DMS79 (cell line): ENCODE measurements at places on chromosomes 1 and 21.

DNA sequence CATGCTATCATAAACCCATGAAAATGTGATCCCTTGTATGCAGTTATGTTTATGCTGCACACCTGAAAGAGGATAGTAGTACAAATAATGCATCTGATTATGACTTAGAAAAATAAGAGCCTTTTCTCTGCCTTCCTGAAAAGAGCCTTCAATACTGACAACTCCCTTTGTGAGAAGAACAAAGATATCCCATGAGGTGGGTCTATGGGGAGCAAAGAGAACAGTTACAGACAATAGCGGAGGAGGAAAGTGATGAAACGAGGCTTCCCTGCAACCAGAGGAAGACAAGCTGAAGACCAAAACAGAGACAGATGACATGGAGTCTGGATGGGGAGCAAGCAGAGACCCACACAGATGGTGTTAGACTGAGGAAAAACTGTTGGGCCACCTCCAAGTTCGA lies 598.3 kb upstream of the PLXNA2 start:
- no peak for DNase-seq

- no peak for DNase-seq
Measured at GRCh38 chr1:184866586-184866985, 107.7 kb downstream of the NIBAN1 start.

DNA sequence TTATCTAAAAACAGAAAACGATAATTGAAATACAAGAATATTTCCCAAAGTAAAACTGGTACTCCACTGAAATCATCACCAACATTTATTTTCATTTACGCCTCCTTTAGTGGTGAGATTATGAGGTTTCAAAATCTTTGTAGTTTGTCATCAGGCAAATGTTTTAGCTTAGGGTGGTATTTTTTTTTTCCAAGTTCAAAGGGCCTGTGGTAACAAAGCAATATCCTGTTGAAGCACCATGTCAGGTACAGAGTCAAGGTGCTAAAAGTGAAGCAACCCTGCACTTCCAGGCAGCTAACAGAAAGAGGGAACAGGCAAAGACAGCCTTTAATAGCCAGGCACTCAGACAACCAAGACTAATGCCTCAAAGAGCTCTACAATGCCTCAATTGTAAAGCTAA lies 89.2 kb downstream of the JAK1 start:
- DNase-seq = no peak

- no peak for DNase-seq
Measured at GRCh38 chr1:61447968-61448430, 276.9 kb downstream of the TM2D1 start.

GRCh38 chr1:174160109-174160473 lies 771 bp downstream of the RABGAP1L start:
- DNase-seq = no peak

DNA sequence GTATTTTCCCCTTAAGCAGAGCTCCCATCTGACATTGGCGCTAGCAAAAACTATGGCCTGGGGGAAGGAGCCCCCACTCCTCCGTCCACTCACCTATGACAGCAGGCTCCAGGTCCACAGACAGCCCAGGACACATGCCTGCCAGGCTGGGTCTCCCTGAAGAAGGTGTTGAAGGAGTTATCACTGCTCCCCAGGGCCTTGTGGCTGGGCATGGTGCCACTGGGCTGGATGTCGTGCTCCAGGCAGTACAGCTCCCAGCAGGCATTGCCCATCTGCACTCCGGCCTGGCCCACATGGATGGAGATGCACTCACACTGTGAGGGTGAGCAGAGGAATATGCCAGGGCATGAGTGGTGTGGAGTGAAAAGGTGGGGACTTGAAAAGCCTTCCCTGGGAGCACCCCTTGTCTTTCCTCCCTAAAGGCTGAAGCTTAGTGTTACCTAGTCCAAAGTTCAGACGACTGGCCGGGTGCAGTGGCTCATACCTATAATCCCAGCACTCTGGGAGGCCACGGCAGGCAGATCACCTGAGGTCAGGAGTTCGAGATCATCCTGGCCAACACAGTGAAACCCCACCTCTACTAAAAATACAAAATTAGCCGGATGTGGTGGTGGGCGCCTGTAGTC lies 30.0 kb downstream of the RABIF start:
- DNase-seq = peak; percentile 83

GRCh38 chr1:5896706-5897660 lies 95.2 kb downstream of the NPHP4 start:
- no peak for DNase-seq

- no peak for DNase-seq
Measured at GRCh38 chr1:11384170-11384554, 94.8 kb upstream of the DISP3 start.

DNA sequence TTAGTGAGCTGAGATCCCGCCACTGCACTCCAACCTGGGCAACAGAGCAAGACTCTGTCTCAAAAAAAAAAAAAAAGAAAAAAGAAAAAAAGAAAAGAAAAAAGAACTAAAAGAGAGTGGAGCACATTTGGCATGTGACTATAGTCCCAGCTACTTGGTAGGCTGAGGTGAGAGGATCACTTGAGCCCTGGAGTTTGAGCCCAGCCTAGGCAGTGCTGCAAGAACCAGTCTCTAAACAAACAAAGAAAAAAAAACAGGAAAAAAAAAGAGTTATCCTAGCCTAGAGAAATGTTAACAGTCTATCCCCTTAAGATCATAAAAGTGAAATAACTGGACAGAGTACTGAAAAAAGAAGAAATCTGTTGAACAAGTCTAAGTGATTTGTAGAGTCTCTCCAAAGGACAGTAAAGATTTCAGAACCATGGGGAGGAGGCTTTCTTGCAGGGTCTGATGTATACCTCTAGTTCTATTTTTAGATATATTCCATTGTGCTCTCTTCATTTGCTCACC lies 4.5 kb upstream of the PRDX1 start:
- DNase-seq = no peak

- DNase-seq = no peak
Measured at GRCh38 chr1:234484991-234485739, 6.2 kb upstream of the TARBP1 start.

- peak; percentile 29 for DNase-seq
Measured at GRCh38 chr1:201171063-201172036, 17.1 kb upstream of the TMEM9 start.

GRCh38 chr1:97160818-97161217 lies 439.2 kb downstream of the PTBP2 start:
- no peak for DNase-seq

GRCh38 chr1:198088360-198089071 lies 68.3 kb upstream of the NEK7 start:
- DNase-seq = no peak

DNA sequence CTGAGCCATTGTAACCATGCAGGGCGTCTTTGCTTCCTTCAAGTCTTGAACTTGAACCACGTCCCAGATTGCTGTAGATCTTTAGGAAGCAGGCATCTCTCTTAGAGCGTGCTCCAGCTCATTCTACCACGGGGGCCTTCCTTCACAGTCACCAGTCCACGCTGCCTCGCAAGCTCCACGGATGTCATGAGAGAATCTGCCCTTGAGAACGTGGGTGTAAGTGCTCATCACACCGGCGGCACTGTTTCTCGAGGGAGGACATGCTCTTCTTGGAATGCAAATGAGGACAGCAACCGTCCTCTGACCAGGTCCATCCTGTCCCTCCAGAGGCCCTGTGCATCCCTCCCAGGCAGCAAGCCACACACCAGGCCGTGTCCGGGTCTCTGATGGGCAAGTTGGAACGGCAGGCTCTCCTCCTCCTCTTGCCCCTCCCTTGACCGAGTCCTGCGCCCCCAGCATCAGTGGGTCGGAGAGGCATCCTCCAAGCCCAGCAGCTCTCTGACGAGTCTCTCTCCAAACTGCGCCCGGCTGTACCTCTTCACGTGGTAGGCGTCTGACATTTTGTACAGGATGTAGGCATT lies 103.1 kb downstream of the PGBD5 start:
- DNase-seq = no peak

DNA sequence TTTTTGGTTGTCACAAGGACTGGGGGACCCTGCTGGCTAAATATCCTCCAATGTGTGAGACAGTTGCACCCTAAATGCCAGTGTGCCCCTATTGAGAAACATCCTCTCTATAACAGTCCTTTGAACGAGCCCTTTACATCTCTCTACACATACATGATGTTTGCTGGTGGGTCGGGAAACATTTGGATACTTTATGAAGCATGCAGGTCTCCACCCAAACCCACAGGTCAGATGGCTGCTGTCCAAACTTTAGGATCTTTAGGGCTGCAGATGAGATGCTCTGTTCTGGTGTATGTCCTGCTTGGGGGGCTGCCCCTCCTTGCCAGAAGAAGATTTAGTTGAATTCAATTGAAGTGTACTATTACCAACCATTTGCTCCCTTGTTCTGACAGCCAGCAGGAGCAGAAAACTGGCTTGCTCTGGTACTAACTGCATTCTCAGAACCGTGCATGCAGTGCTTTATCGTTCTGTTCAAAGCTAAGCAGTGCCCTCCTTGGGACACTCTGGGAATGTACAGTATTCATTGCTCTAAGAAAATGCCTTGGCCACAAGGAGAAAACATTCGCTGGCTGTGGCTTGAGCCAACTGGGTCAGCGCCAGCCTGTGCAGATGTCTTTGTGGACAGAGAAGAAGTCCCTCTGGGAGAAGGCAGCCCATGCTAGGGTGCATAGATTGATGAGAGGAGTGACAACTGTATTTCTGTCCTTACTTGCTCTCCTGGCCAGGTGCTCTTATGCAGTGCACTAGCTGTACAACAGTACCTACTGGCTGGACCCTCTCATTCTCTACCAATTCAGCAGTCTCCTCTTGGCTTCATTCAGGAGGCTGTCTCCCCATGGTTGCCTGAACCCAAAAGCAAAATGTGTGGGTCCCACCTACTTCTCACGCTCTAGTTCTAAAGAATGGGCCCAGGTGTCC lies 61.4 kb upstream of the DIRAS3 start:
- DNase-seq = no peak

DNA sequence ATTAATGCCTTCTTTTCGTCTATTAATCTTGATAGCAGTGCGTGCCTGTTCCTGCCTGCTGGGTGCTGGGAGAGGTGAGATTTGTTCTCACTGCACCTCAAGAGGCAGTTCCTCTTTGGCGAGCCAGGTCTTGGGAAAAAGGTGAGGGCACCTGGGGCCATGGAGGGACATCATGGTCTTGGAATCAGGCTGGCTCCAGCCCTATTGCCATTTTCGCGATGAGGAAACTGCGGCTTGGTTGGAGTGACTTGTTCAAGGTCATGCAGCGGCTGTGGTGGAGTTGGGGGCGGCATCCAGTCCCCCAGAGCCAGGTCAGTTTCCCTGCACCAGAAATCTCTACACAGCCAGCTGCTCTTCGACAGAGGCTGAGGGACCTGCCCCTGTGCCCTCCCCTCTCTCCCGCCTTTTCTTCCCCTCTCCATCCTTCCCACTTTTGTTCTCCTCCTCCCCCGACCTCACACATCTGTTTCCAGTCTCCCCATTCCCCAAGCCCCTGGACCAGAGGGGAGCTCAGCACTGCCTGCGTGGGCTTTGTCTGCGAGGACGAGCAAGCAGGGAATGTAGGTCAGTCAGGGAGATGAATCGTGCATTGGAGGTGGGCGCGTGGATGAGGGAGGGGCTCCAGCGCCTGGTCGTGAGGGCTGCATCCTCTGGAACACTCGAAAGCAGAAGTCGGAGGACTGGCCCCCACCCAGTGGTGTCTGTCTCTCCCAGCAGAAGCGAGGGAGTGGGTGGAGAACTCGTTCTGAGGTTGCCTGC lies 135.1 kb downstream of the ACTL8 start:
- DNase-seq = no peak

DNA sequence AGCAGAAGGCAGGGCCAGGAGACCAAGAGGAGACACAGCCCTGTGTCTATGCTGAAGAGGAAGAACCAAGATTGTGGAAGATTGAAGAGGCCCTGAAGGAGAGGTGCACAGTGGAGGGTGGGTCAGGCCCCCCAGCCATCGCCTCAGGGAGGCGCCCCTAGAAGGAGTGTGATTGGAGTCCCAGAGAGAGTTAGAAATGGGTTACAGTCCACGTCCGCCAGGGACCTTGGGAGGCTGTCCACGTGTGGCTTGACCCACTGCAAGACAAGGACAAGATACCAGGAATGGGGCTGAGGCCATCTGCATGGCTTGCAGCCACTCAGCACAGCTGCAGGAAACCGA lies 375.1 kb downstream of the NPHP4 start:
- DNase-seq = no peak

DNA sequence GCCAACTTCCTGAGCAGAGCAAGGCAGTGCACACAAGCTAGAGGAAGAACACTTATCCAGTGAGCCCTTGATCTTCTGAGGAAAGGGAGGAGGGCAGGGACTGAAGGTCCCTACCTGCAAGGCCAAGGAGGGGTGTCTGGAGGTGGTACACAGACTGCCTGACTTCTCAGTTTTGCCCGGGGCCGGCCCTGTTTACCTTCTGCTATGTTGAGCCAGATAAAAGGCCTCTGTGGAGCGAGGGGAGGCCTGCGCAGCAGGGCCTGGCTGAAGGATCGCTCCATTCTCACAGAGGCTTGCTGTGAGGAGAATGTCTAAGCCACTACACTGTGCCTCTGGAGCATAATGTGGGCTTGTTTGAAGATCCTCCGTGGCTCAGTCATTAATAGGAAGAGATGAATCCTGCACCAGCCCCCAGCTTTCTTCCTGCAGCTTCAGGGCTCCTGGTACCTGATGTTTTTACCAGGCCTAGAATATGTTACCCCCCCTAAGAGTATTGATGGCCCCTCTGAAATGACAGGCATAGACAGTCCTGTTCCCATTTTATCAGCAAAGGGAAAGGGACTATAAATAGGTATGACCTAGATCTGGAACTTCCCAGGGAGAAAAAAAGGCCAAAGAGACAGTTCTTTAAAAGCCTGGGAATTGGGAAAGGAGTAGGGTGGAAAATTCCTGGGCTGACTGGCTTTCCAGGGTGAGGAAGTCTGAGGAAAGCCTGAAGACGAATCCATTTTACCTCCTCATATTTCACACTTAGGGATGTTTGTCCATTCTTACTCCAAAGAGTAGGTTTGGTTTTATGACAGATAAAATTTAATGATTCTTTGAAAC lies 4.7 kb downstream of the POGK start:
- DNase-seq = no peak

DNA sequence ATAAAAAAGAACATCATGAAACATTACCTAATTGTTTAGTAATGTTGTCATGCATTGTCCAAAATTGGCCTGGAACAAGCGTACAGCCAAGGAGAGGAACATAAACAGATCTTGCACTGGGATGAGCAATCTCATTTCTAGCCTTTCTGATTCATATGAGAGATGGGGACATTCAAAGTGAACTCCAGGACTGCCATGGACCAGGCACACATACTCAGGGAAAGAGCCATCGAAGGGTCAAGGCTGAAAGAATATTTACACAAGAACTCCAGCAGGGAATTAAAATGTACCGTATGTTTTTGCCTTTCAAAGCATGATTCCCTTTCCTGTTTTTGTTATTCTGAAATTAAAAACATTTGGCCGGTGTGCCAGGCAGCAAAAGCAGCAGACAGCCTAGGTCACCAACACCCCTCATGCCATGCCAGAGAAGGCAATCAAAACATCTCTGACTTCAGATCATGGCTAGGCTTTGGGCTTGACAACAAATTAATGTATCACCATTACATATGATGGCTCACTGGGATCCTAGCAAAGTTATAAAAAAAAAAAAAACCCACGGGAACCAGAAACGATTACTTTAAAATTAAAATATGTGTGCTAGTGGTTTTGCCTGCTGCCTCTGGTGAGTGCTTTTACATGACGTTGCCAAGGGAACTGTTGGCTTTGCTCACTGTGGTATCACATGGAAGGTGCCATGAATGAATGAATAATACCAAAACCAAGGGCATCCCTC lies 159.8 kb downstream of the TGFBR3 start:
- no peak for DNase-seq
